ENCODE measurements at places on chromosomes 7 and 10. TPM values are rescaled to one million over a fixed set of nuclear protein-coding genes. Genes with fewer than 3 reads are reported as not detected.

DNA sequence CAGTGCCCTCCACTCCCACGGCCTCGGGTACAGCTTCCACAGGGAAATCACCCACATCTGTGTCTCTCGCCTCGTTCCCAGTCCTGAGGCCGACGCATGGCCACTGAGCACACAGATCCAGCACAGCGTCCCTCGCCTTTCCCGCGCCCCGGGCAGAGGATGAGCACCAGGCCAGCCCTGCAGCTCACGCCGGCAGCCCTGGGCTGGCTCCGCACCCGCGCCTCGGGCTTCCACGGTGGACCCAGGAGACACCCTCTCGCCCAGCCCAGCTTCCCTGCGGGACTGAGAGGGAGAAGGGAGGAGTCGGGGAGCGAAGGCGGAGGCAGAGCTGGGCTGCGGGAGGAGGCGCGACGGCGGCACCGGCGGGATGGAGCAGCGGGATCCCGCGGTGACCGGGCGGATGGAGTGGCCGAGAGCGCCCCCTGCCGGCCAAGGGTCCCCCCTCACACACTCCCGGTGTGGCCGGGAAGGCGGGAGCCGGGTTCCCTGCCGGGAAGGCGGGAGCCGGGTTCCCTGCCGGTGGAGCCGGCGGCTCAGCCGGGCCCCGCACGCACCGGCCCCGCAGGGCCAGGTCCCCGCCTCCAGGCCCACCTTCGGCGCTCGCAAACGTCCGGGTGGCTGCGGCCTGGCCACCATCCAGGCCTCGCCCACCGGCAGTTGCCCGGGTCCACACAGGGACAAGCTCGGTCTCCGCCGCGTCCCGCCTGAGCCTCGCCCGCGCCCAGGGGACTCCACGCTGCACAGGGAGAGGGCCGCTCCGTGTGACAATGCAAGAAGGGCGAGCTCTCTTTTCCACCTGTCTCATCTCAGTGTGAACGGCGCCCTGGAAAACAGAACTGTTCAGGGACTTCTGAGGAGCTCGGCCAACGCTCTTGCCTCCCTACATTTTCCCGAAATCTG lies 110.3 kb upstream of the LANCL2 start:
- no peak for DNase-seq

DNA sequence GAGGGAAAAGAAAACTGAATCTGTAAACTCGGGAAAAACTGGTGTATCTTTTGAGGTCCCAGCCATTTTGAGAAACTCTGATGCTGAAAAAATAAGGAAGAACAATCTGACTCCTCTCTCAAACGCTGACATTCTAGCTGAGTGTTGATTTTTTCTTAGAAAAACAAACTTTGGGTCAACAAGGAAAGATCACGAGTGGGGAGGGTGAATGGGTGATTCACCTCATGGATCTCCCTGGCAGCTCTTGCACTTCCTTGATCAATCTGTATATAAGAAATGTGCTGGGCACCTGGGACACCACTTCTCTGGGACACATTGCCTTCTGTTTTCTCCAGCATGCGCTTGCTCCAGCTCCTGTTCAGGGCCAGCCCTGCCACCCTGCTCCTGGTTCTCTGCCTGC lies at the start of gene PIP:
PIP (plus strand) TSS at position 297 of the 400 bp plus-strand sequence; CDS start at position 337, 40 bp downstream.
- DNase-seq: no peak

- DNase-seq: no peak
These were observed 45.4 kb upstream of the HBP1 start for GRCh38 chr7:107123392-107123791.

DNA sequence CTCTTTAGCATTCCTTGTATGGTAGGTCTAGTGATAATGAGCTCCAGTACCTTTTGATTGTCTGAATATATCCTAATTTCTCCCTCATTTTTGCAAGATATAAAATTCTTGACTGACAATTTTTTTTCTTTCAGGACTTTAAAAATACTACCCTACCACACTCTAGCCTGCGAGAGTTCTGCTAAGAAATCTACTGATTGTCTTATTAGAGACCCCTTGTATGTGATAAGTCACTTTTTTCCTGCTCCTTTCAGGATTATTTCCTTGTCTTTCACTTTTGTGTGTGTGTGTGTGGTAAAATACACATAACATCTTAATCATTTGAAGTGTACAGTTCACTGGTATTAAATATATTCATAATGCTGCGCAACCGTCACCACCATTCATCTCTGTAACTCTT lies 68.7 kb upstream of the PPP1R9A start:
- no peak for DNase-seq

GRCh38 chr7:155816996-155817395 lies 4.7 kb upstream of the SHH start:
- no peak for DNase-seq

DNA sequence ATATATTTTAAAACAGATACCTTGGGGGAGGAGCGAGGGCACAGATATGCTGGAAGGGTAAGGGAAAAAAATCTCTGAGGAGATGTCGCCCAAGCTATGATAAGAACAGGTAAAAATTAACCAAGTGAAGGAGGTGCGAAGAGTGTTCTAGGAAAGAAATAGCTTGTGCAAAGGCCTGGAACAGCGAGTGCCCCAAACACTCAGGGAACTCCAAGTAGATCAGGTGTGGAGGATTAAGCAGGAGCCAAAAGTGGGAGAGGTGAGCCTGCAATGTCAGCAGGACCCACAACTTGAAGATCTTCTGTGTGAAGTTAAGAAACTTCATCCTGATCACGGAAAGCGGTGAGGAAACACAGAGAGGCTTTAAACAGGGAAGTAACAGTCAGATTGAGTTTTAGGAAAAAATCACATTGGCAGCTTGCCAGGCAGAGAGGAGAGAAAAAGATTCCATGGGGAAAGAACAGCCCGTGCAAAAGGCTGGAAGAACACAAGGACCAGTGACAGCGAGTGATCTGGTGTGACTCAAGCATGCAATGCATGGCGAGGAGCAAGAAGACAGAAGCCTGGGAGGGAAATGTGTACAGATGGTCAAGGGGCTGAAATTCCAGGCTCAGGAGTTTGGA lies 30.7 kb downstream of the FGF8 start:
- DNase-seq: no peak

DNA sequence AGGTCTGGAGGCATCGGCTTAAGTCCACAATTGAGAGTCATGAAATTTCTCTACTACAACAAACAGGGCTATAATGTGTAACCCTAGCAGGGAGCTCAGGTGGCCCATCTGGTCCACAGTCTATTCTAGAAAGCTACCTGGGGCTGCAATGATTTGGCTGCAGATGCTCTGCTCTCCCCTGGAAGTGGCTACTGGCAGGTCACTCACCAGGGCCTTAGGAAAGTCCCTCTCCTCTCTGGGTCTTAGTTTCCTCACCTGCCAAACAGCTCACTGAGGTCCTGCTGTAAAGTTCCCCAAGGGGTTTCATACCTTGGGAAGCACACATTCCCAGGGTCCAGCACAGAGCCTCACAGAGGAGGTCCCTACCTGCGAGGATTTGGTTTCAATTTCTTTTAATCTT lies 2.5 kb downstream of the IGFBP3 start:
- DNase-seq: no peak

DNA sequence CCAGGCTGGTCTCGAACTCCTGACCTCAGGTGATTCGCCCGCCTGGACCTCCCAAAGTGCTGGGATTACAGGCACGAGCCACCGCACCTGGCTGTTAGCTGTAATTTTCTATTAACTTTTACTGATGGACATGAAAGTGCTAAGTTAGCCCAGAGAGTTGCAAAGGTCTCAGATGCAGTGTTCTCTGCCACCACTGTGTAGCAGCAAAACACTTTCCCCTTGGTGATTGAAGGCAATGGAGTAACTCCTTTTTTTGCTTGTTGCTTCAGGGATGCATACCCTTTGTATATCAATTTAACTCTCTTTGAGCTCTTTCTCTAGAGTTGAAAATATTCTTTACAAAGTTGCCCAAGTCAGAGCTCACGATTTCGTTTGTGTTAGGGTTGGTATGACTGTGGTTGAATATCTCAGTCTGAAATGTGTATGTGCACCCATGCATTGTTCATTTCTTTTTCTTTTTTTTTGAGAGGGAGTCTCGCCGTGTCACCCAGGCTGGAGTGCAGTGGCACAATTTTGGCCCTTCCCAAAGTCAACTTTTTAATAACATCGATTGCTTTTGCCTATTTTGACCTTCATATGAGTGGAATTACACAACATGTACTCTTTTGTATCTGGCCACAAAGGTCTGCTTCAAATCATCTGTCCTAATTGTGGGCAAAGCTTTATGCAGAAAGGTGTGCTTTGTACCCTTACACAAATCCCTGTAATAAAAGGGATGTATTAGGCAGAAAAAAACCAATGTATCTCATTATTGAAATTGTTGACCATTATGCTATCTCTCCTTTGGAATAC lies 52.6 kb downstream of the GTF2I start:
- no peak for DNase-seq

GRCh38 chr7:22390516-22390915 lies 33.6 kb upstream of the RAPGEF5 start:
- DNase-seq: no peak

- DNase-seq: no peak
These were observed 6.7 kb downstream of the SKIDA1 start for GRCh38 chr10:21518641-21519396.

DNA sequence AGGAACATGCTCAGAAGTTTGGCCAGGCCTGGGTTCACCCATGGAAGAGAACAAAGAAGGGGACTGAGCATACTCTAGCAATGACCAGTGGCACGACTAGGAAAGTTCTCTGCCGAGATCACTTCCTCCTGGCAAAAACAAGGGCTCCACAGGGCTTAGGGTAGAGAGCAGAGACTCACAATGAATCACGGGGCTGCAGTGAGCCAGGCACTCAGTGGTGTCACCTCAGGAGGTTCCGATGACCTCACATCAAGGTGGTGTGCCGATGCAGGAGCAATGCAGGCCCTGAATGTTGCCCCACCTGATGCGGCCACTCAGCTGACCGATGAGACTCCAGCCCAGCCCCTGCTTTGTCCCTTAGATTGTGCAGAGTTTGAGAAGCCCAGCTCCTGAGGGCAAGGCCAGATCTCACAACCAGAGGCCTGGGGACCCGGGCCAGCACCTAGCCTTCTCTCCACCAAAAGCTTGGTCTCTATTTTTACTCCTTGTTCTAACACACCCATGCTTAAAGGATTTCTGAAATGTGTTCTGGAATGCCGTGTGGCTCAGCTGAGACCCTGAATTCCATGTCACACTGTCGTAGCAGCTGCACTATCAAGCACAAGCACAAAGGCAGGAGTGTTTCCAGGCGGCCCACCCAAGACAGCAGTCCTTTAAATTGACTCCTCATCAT lies 60.9 kb downstream of the COBL start:
- DNase-seq: no peak

- no peak for DNase-seq
These were observed 37.0 kb upstream of the CHST15 start for GRCh38 chr10:124130198-124130900.

GRCh38 chr10:35355971-35356724 lies 19.8 kb downstream of the CCNY start:
- DNase-seq: no peak

GRCh38 chr10:23200997-23201652 lies 9.0 kb downstream of the PTF1A start:
- DNase-seq: no peak

GRCh38 chr7:155794196-155794595 lies 18.1 kb downstream of the SHH start:
- DNase-seq: no peak

GRCh38 chr7:128347647-128348097 lies 4.0 kb upstream of the RBM28 start:
- no peak for DNase-seq

- DNase-seq: no peak
These were observed 615.7 kb upstream of the NRP1 start for GRCh38 chr10:33950206-33950605.

GRCh38 chr10:105691811-105692210 lies 1050.7 kb downstream of the SORCS3 start:
- DNase-seq: no peak

- DNase-seq: no peak
These were observed 359.2 kb upstream of the AOAH start for GRCh38 chr7:37083311-37084096.

DNA sequence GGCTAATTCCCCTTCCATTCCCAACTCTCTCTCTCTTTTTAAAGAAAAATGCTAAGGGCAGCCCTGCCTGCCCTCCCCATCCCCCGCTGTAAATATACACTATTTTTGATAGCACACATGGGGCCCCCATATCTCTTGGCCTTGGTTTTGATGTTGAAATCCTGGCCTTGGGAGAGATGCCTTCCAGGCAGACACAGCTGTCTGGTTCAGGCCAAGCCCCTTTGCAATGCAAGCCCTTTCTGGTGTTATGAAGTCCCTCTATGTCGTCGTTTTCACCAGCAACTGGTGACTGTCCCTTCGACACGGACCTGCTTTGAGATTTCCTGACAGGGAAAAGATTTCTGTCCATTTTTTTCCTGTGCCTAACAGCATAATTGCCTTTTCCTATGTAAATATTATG lies 3.0 kb downstream of the ADRA2A start:
- DNase-seq: no peak

- DNase-seq: no peak
These were observed 77.1 kb downstream of the GSAP start for GRCh38 chr7:77338883-77339629.

DNA sequence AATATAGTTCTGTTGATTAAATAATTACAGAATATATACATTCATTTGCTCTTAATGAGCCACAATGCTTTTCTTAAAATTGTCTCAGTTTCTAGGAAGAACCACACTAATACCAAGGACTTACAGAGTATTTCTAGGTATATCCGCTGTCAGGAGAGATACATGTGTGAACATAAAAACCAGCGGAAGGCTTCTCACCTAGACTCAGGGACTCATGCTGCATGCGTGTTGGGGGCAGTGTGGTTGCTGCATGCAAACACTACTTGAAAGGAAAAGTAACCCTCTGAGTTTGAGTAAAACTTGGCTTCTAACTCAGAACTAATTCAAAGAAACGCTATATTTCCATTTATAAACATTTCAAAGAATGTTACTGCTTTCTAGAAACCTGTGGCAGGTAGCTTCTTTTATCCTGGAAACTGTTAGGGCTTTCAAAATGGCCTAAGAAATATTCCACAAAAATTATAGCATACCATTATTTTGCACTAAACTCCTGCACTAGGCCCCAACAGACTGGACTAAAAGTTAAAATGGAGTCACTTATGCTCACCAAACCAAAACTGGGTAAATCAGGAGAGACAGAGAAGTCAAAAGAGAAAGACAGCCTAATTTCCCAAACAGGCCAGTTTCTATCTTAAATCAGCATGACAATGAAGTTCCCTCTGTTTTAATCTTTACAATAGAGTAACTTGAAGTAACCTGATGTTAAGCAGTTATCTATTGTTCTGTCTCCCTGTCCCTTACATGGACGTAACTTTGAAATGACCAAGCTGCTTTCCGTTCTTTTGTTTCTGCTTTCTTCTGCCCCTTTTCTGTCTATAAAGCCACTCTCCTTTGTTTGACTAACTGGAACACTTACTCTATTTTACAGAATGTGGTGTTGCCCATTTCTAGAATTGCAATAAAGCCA lies 95.2 kb upstream of the FAM133B start:
- DNase-seq: no peak

Gene SEMA4G
- 4.7 TPM for total RNA-seq

Gene GRM8
- 0.21 TPM for total RNA-seq

Gene ELMO1
- 2.3 TPM for total RNA-seq

Gene LRRC17
- 6.2 TPM for total RNA-seq

Gene MEIG1
- 1.5 TPM for total RNA-seq

Gene CALML3
- total RNA-seq: not detected
